ENCODE measurements at places on chromosomes 1 and 21.
A peak's percentile ranks its signal among the peaks of the same experiment; 100 is the strongest.

- DNase-seq: no peak
Measured at GRCh38 chr1:156419854-156420204, 50.8 kb downstream of the RHBG start.

DNA sequence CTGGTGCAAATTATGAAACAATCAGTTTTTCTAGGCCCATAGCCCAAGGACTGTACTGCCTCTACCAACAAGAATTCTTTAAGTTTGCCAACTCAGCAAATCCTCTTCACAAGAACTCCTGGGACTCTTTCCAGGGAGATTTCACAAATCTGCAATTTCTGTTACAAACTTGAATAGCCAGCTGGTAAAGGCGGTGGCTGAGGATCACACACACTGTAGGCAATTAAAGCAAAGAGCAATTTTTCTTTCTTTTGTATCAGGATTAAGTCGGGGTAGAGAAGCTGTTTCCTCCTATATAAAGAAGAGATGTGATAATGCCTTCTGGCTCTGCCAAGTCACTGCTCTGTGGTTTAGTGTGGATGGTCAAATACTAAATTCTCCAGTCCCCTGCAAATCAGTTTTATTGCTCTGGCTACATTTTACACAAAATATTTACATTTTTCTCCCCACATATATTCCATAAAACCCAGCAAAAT, 1.7 kb downstream of the ALDH9A1 start:
- peak; percentile 88 for DNase-seq

DNA sequence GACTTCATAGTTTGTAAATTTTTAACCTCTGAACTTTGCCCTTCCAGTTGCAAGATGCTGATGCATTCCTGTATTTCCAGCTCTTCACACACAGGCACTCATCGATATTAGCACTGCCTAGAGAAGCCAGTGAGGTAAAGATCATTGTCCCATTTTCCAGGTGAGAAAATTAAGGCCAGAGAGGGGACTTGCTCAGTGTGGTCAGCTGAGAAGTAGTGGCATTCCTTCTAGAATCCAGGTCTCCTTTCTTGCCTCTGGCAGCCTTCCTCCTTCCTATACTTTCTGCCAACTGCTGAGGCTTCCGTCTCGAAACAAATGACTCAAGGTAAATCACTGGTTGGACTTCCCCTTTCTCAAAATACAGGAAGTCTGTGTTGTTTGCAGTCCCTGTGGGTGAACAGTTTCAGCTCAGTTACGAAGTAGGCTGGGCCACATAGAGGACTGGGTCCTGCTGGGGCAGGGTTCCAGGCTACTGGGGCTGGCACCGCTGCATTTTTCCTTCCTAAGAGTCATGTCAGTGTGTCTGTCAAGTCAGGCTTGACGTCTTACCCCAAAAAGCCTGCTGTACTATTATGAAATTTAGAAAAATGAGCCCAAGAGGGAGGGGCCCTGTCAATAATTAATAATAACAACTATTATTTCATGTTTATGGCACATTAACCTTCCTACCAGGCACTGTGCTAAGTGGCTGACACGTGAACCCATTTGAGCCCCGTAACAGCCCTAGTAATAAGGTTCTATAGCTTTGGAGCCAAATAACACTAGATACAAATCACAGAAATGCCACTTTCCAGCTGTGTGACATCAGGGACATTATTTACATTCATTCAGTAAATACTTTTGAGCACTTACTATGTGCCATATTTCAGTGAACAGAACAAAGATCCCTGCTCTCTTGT, 16.6 kb upstream of the RNF19B start:
- DNase-seq: no peak

GRCh38 chr1:177278626-177279390, 108.0 kb downstream of the BRINP2 start:
- no peak for DNase-seq

DNA sequence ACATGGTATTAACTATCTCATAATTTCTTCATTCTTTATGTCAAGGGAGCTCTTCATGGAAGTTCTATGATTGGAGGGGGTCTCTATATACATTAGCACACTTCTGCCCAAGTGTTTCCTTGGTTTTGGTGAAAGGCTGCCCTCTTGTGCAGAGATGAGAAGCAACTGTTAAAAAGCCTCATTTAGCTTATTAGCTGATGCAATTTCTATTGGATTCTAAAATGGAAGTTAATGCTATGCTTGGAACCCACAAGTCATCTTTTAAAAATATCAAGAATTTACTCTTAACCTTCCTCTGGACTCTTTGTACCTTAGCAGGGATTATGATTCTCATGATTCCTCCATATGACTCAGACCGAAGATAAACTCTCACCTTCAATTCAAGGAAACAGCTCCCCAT, 328.9 kb downstream of the PTBP2 start:
- peak; percentile 44 for DNase-seq

DNA sequence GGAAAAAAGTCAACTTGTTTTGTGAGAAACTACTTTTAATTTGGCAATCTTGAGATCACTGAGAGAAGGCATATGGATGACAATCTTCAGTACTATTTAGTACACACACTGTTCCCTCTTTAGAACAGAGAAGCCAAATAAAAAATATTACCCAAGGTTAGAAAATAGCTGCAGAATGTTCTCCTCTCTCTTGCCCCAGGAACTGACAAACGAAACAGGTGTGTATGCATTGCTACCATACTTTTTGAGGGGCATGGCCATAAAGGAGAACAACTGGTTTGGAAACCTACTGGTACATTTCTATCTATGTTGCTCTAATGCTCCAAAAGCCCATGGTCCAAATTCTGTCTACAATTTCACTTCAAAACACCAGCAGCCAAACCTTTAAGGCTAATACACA, 5.7 kb downstream of the TOR1AIP2 start:
- DNase-seq: no peak

DNA sequence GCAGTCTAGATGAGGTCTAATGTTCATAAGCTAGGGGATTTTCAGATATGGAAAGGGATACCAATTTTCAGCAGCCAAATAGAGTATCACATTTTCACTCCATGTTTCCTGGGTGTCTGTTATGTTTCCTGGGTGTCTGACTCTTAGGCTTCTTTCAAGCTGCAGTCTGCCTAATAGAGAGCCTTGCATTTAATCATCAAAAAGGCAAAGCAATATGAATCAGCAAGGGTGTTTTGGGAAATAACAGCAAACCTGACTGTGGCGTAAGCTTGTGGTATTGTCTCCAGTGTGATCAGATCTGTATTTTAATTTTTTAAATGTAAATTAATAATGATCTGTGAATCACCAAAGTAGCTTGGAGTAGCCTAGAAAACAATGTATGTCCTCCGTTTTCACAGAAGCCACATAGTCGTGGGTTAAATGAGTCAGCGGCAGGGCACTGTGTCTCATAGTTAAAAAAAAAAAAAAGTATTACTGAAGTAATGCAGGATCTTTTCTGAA, 10.4 kb downstream of the LGALS8 start:
- DNase-seq: peak; percentile 12

DNA sequence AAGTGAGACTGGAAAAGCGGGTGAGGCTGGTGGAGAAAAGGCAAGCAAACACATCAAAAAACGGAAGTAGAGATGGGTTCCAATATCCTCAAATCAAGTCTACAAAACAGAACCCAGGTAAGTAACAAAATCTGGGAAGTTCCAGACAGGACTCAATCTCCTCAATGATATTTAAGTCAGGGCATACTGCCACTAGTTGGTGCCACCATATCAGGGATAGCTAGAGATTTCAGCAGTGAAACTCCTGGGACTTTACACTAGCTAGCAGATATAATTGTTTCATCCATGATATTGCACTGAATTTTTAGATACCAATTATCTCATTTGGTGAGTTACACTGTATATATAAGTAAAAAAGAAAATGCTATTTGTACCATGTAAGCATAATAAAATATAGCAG, 52.0 kb downstream of the EYA3 start:
- no peak for DNase-seq

DNA sequence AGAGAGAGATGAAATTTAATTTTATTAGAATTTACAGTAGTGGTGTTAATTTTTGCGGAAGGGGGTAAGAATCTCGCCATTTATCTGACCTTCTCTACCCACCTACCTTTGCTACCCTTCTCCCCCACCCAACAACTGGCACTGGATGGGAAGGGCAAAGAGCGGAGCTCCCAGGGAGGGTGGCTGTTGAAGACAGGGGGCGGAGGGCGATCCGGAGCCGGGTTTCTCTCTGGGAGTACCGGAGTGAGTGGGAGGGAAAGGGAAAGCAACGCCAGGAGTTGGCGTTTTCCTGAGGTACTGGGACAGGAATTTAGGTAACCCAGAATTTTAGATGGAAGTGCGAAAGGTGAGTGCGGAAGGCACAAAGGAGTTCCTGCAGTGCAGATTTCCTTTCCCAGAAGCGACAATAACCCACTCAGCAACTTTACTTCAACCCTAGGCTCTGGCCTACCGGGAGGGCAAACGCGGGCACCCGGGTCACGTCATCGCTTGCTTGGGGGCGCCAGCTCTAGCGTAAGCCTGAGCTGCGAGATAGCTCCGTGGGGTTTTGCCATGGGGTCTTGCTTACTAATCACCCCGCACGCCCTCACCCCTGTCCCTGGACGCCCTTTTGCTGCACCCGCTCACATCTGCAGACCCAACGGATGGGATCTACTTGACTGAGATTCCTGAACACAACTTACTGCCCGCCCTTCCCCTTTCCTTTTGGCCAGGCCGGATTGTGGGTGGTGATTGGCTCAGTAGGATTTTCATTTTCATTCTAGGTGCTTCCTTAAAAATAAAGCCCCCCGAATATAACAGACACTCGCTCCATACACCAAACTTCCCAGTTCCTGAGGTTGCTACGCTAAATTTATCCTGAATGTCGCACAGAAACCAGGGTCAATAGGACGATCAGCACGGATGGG, 413.0 kb upstream of the ESRRG start:
- DNase-seq: no peak

DNA sequence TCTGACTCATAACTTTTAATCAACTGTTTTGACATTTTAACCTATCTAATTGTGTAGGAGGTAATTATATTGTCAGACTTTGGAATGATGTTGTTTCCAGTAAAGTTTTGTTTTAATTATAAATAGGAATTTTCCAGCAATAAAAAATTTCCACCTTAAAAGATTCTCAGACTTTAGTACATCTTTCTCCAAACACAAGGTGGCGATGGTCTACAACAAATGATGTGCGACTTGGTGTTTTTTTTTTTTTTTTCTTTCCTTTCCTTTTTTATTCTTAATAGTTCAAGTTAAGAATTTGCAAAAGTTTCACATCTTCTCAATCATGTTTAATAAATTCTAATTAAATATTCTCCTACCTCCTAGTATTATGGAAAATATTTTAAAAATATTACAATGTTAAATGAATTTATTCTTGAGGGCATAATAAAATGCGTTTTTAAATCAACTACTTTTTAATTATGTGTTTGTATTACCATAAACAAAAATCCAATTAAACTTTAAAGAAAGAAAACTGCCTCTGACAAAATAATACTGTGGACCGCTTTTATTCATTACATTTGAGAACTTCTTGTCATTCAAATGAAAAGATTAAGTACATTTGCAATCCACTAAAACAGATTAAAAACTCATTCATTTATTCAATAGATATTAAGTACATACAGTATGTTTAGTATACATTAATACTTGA, 4.4 kb upstream of the ADAMTS1 start:
- peak; percentile 49 for DNase-seq

DNA sequence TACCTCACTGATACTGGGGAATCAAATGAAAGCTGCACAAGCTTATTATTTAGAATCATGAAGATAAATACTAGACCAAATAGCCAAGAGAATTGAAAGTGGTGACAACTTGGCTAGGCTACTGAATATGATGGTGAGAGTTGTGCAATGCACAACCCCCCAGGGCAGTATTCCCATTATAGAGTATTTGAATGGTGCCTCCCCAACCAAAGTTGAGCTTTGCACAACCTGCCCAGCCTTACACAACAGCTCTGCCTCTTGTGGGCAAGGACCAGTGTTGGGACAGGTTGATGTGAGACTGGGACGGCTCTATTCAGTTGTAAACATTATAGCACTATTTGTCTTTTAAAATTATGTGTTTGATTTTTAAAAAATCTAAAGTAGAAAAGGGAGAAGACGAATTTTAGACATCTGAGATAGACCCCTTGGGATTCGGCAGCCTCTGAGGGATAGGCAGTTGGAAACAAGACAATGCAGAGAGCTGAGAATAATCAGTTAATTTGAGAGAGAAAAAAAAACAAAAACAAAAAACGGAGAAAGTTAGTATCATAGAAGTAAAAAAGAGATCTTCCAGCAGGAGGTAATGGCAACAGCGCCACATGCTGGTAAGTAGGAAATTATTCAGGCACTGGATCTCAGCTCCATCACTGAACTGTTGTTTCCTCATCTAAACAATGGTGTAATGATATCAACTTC, 91.0 kb upstream of the KCNA3 start:
- DNase-seq: no peak

- DNase-seq: no peak
Measured at GRCh38 chr1:164561007-164561406, 2.0 kb downstream of the PBX1 start.

Measured in fibroblast of skin of left quadriceps (primary cell).